ENCODE measurements at places on chromosomes 2 and 18.

DNA sequence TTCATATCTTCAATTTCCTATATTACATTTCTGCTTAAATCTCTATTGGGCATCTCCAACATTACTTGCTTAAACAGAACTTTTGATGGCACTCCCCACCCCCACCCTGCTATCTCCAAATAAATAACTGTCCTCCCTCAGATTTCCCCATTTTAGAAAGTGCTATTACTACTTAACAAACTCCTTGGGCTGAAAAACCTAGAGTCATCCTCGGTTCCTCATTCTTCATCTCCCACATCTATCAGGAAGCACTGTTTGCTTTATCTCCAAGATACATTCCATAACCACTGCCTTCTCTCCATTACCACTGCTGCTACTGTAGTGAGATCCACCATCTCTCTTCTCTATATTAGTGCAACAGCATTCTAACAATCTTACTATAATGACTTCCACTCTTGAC, 150.4 kb upstream of the CYRIA start:
- no peak for DNase-seq

DNA sequence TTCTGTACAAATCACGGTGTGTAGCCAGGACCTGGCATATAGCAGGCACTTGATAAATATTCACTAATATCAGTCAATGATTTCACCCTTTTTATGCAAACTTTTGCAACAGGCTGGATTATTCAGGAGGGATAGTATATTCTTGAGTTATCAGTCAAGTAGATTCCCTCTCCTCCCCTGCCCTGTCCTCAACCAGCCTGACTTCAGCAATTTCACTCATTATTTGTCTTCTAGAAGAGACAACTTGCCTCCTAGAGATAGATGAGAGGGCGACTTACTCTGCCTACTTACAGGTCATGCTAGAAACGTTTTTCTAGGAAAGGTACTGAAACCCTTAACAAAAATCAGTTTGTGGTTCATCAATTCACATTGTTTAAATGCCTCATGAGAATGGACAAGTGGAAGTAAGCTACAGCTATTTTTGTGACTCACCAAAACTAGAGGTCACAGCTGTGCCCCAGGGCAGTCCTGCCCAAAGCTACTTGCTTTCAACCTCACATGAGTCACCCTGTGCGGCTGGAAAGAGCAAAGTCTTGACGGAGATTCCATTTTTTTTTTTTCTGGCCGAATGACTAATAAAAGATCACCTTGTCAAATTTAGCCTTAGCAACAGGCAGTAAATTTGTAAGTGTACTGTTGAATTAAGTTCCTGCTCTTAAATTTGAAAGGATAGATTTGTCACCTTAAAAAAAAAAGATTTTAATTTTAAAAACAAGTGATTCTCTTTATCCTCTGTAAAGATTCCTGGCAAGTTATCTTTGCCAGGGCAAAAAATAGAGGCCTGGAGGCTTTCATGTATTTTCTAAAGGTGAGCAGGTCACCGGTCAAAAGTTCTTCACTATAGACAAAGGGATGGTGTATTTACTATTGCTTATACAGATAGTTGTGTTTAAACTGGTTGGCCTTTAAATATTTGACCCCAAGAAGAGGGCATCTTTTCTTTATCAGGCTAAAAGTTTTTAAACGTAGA, 109.0 kb upstream of the SLC35G4 start:
- DNase-seq = peak; percentile 89

- DNase-seq = peak; percentile 96
Measured at GRCh38 chr2:121634354-121635307, 14.6 kb downstream of the CLASP1 start.

- no peak for DNase-seq
Measured at GRCh38 chr2:107511970-107512789, 314.5 kb upstream of the RGPD4 start.

DNA sequence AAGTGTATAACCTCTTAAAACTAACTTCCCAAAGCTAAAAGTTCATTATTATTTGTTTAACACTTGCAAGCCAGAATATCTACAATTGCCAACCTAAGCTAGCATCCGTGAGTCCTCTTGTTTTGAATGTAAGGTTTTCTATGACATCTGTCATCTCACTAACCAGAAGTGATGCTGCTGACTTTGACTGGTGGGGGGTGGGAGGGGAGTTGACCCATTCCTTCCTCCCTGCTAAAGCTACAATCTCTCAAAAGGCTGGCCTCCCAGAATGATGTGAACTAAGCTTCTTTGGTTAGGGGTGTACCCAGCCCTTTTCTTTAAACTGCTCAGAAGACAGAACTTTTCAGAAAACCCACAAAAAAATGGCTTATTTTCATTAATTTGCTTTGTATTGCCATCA, 280.6 kb downstream of the ZEB2 start:
- no peak for DNase-seq

DNA sequence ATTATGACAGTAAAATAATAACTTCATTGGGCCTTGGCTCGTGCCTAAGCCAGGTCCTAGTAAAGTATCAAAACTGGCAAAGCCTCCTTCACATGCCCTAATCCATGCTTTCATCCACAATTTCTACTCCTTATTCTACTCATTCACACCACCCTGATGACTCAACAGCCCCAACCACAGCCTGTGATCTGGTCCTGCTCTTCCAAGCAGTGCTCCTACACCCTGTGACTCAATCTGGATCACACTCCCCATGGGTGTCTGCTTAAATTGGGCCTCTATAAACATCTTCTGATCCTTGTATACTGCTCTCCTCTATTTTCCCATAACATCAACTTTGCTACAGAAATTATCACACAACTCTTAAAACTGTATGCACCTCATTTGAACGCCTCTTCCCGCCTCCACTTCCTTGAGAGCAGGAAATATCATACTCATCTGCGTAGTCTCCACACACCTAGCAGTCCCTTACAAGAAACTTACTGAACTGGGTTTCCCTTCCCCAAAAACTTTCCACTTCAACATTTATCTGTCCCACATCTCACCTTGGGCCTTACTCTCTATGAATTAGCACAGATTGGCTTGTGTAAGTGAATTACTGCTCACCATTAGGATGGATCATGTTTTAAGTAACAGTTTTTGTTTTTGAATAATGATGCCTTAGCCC, 15.9 kb downstream of the GTF3C3 start:
- no peak for DNase-seq

DNA sequence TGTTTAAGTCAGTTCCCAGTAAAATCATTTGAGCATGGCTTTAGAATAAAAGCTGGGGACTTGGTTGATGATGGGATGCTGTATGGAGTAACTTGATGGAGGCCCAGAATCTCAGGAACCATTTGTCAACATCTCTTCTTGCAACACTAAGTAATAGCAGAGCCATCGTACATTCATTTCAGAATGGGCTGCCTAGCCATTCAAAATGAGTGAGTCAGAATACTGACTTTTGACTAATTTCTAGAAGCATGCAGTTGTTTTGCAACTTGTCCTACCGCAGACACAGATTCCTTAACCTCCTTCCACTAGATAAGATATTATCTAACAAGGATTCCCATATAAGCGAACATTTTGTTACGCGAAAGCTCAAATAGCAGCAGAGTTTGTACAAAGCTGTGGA, 229.5 kb downstream of the CNTNAP5 start:
- no peak for DNase-seq

DNA sequence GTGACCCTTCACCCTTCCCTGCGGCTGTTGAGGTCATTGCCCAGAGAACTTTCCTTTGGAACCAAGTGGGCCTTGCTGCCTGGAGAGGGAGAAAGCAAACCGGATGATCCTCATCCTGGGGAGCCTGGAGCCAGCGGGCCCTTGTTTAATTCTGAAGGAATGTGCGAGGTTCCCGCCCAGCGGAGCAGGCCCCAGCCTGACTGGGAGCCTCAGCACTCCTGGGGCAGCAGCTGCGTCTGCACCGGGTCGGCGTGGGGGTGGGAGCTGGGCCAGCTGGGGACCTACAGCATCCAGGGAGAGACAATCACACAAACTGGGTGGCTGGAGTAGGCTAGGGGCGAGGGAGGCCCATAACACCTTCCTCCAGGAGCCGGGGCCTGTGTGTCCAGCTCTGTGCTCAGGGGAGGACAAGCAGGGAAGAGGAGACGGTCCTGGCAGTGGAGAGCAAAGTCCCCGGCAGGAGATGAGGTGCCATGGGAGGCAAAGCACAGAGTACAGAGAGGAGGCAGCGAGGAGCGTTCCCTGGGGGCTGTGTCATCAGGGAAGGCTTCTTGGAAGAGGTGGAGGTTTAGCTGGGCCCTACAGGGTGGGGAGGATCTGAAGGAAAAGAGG, 61.9 kb upstream of the HAAO start:
- no peak for DNase-seq

DNA sequence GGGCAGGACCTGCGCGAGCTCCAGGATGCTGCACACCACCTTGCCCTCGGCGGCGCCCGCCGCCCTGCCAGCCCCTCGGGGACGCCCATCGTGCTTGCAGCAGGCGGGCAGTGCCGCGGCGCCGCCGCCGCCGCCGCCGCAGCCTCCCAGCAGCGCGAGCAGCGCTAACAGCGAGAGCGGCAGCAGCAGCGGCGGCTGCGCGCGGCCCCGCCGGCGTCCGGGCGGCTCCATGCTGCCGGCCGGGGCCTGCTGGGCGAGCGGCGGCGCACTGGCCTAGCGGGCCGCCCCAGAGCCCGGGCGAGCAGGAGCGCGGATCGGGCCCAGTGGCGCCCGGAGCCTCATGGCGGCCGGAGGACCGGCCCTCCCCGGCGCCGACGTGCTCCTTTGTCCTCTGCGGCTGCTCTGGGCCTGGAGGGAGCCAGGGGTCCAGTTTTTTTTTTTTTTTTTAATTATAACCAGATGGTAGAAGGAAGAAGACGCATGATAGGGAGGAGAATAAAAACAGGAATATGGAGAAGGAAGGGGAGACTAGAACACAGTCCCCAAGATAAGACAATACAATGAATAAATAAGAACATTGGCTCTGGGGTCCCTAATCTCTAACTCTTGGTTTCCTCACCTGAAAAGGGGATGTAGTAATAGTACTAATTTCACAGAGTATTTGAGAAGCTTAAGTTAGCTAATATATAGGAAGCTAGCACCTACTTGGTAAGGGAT, 17.1 kb upstream of the ANKRD62 start:
- DNase-seq = no peak

DNA sequence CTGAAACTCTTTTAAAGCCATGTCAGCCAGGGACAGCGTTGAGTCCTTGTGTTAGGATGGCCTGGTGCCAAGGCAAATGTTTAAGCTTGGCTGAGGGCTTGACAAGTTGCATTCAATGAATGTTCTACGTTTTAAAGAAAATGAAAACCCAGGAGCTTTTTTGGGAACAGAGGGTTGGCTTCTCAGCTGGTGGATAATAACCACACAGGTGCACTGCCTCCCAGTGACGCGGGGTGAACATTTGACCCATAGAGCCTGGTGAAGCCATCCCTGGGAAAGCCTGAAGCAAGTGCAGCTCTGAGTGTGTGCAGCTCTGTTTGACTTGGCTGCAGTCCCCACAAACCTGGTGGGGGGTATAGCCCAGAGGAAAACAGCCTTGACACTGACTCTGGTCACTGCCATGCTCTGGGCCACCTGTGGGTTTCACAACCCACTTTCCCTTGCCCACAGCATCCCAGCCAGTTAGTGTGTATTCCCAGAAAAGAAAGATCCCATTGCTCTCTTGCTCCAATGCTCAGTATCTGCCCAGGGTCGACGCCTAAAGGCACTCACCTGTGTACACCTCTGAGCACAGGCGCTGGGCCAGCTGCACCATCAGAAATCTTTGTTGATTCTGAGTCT, 874.9 kb downstream of the RNF144A start:
- DNase-seq = no peak

DNA sequence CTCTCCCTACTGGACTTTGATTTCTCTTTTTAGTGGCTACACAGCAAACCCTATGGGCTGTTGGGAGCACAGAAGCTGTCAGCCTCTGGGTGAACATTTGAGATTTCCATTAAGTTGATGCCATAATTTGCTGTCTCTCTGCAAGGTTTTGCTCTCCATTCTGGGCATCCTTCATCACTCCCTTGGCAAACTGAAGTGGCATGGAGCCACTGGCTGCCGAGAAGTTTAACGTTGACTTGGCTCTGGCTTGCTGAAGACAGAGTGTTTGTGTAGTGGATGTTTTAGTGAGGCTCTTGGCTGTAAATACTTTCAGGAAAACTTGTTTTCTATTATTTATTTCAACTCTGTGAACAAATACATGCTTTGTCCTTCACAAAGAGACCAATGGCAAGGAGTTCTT, 91.5 kb downstream of the ALK start:
- DNase-seq = no peak

- no peak for DNase-seq
Measured at GRCh38 chr2:233245406-233245805, 6.1 kb upstream of the ATG16L1 start.

GRCh38 chr2:237154082-237154638, 68.5 kb downstream of the COPS8 start:
- DNase-seq = peak; percentile 44

DNA sequence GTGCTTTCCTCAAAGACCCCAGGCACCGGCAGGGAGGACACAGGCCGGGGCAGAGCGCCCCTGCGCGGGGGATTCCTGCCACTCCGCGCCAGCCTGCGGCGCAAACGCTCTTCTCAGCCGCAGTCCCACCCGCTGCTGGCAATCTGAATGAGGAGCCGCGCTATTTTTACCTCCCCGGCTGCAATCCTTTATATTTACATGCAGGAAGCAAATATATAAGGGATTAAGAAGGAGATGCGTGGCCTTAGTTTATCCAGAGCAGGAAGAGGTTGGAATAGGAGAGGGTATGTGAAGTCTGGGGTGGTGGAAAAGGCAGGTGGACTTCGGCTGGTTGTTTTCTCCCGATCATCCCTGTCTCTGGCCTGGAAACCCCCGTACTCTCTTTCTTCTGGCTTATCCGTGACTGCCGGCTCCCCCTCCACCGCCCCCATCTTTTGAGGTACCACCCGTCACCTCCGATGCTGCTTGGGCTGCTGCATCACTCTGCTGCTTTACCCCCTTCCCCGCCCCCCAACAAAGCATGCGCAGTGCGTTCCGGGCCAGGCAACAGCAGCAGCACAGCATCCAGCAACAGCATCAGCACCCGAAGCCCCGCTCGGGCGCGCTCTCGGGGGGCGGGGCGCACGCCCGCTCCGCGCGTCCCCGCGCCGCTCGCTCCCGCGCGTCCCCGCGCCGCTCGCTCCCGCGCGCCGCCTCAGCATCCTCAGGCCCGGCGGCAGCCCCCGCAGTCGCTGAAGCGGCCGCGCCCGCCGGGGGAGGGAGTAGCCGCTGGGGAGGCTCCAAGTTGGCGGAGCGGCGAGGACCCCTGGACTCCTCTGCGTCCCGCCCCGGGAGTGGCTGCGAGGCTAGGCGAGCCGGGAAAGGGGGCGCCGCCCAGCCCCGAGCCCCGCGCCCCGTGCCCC, at the start of gene ADAM23:
Gene ADAM23, plus strand, starts transcription at position 700 of the 902 bp plus-strand sequence. CDS start 335 bp downstream, outside the sequence.
- DNase-seq = peak; percentile 70

DNA sequence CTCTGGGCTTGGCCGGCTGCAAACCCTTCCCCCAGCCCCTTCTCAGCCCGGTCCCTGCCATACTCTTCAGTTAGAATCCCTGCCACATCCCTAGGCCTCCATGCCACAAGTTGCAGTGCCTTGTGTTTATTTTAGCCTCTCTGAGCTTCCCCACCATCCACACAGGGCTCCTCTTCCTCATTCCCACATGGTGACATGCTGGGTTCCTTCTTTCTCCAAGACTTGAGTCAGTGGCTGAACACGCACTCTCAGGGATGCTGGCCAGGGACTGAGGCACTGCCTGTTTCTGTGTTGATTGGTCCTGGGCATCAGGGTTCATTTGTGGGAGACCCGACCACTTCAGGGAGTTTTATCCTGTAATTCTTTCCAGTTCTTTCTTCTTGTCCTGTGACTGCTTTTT, 56.3 kb downstream of the KCNS3 start:
- no peak for DNase-seq

All from COLO829 (cell line).